ENCODE measurements at places on chromosomes 7 and 10. TPM values are rescaled to one million over a fixed set of nuclear protein-coding genes. Genes with fewer than 3 reads are reported as not detected.

DNA sequence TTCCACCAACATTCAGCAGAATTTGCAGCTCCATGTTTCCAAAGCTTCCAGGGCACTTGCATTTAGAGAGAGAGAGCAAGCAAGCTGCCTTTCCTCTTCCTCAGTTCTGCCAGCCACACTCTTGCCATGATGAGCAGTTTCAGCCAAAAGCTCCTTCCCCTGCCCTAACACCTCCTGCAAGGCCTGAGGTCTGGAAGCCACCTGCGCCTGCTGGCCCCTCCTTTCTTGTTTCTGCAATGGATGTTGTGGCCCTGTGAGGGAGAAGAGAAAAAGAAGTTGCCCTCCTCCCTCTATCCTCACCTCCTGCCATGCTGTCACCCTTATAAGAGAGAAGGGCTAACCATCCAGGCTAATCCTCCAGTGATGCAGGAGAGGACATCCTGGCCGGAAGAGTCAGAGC is 48.7 kb downstream of the IKZF1 start:
- no peak for DNase-seq

DNA sequence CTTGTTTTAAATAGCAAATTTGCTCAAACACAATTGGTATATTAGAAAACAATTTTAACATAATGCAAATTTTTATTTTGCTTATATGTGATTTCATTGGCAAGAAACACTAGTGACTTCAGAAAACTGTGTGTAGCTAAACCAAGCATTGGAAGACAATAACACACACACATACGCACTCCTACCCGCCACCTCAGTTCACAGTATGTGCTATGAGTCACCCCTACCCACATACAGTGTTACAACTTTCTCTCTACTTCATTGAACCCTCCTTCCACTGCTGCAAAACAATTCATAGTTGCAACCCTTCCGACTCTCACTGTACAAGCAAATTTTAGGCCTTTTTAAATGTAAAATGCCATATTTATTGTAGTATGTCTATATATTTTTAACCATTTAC is 119.9 kb upstream of the THSD7A start:
- DNase-seq = no peak

GRCh38 chr10:79088176-79088575 is 19.4 kb downstream of the ZMIZ1 start:
- DNase-seq = no peak

GRCh38 chr7:138470391-138471157 is 10.5 kb downstream of the TRIM24 start:
- no peak for DNase-seq

DNA sequence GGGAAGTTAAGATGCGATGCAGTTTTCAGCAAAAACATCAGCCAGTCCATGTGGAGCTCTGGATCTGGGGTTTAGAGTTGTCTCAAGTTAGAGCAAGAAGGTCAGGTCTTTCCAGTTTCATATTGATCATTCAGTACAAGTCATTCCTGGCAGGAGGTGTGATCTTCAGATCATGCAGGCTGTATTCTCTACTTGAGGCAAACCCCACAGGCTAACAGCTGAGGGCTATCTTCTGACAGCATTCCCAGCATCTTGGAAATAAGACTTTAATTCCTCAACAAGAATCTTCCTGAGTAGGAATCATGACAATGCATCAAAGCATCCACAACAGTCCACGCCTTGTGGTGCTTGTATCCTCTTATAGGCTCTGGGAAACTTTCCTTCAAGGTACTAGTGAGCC is 94.9 kb upstream of the ZNF438 start:
- DNase-seq = no peak

DNA sequence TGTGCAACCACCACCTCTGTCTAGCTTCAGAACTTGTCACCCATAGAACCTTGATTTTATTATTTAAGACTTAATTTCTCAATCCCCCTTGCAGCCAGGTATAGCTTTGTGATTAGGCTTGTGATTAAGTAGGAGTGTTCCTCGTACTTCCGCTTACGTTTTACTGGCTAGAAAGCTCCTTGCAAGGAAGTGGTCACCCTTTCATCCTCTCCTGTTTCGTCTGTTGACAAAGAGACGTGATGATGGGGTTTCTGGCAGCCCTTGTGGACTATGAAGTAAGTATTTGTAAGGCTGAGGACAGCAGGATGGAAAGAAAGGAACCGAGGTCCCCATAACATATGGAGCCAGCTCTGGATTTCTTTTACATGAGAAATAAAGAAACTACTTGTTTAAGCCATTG is 86.5 kb upstream of the KDM7A start:
- no peak for DNase-seq

- no peak for DNase-seq
These were observed 51.7 kb upstream of the NANOS1 start for GRCh38 chr10:118977835-118978234.

- no peak for DNase-seq
These were observed 264.1 kb downstream of the GRID1 start for GRCh38 chr10:86102451-86102850.

DNA sequence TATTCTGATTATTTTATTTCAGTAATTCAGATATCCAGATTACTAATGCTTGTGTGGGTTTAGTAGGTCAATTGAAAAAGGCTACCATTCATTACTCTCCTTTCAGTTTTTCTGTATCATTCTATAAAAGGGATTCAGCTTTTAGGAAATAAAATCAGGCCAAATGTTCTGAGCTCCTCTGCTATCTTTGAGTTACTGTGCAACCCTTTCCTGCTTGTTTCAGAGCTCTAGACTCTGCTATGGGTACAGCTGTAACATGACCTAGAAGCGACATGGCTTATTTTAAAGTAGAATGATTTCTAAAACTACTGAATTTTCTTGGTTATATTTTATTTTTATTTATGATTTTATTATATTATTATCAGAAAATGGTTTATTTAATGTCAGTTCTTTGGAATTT is 142.8 kb downstream of the LYZL1 start:
- DNase-seq = no peak

DNA sequence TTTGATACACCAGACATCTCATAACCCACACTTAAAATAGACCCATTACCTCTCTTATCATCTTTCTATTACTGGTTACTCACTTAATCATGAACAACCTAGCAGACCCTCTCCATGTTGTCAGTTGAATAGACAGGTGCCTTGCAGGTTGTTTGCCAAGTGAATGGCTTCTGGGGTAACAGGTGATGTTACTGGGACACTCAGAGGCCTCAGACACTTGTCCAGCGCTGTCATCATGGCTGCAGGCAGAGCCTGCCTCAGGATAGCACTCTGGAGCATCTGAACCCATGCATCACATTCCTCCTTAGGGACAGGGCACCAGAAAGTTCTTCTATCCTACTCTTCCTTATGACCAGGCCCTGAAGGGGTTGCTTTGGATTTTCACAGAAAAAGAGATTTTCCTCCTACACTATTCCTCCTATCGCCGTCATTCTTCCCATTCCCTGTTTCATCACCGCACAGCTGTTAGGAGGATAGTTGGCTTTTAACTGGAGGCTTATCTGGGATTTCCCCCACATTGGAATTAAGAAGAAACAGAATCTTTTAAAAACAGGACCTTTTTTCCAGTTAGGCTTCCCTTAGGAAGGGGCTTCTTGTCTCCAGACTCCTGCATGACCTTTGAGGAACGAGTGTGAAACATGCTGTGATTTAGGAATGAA is 182.1 kb downstream of the VTI1A start:
- no peak for DNase-seq

- DNase-seq = no peak
These were observed 341.7 kb downstream of the REEP3 start for GRCh38 chr10:63862860-63863259.

DNA sequence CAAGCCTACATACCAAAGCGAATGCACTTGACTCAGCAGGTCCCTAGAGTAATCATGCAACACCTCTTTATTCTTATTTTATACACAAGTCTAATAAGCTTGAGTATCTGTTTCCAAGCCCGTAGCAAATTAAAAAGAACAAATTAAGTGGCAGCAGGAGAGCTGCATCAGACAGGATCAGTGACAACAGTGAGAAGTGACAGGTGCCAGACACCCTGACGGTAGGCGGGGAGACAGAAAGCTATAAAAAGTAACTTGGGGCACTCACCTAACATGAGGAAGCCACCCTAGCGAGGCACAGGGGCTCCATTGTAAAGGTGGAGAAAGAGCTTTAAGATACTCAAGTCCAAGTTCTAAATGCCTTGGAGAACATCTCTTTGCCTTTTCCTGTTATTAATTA is 174.2 kb downstream of the PLXNA4 start:
- no peak for DNase-seq

DNA sequence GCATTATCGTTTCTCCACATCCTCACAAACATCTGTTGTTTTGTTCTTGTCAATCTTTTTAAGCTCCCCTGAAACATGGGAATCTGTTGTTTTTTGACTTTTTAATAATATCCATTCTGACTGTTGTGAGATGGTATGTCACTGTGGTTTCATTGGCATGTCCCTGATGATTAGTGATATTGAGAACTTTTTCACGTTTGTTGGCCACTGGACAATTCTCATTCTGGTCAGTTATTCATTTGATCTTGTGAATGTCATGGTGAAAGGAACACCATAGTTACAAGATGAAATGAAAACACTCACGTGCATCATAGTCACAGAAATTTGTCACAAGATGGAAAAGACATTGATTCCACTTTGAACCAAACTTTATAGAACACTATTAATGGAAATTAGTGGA is 20.5 kb upstream of the SGCE start:
- DNase-seq = no peak

DNA sequence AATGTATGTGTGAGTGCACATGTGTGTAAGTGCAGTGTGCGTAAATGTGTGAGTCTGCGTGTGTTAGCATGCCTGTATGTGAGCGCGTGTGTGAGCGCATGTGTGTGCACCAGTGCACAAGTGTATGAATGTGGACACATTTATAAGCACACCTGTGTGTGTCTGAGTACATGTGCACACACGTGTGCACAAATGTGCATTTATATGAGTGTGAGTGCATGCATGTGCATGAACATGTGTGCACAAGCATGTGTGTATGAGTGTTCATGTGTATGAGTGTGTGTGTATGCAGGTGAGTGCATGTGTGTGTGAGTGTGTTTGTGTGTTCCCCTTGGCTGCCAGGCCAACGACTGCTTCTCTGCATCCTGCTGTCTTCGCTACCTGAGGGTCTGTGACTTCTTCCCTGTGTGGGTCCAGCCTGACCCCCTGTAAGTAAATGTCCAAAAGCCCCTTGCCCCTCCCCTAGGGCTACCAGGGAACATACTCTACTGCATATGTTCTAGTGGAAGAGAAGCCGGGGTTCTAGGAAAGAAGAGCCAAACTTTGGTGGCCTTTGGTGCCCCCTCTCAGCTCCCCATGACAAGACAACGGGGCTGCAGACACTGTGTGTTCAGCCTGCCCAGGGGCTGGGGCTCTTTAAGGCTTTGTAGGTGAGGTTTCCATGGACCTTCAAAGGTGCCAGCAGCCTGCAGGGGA is 17.0 kb downstream of the GOLGA7B start:
- no peak for DNase-seq

- DNase-seq = no peak
These were observed 14.8 kb upstream of the CNPY1 start for GRCh38 chr7:155560982-155561686.

DNA sequence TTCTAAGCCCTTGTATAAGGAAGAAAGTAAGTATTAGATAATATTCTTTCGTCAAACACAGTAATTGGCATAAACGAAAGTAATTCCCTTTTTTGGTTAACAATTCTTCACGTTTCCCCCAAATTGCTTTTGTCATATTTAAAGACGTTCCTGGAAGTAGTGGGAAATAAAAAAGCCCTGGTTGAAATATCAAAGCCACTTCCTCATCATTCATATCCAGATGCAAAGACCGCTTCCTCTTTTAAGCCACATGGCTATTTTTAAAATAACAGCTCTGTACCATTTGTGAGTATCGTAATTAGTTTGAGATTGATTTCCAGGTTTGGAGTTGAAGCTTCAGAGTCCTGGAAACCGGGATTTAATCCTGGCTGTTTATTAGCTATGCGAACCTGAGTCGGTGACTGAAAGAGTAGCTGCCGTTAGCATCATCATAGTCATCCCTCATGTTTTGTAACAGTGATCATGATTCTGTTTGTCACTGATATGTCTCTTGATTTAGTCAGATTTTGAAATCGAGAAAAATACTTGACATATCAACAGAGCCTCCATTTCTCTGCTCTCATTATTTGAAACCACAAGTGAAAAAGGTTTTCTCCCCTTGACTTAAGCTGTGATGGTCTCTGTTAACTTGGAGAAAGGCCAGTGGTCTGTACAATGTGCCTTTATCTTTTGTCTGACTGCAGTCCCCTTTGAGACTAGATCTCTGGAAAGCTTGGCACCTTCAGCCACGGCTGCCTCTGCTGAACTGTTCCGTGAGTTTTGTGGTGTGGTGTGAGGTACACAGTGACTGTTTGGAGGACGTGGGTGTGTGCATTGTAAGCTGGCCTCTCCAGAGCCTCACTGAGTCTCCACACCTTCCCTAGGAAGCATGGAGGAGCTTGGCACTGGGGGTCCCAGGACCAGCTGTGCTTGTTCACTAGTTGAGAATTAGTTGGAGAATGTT is 18.1 kb downstream of the OPTN start:
- no peak for DNase-seq

- no peak for DNase-seq
These were observed 31.2 kb downstream of the ARMH3 start for GRCh38 chr10:102024799-102025198.

DNA sequence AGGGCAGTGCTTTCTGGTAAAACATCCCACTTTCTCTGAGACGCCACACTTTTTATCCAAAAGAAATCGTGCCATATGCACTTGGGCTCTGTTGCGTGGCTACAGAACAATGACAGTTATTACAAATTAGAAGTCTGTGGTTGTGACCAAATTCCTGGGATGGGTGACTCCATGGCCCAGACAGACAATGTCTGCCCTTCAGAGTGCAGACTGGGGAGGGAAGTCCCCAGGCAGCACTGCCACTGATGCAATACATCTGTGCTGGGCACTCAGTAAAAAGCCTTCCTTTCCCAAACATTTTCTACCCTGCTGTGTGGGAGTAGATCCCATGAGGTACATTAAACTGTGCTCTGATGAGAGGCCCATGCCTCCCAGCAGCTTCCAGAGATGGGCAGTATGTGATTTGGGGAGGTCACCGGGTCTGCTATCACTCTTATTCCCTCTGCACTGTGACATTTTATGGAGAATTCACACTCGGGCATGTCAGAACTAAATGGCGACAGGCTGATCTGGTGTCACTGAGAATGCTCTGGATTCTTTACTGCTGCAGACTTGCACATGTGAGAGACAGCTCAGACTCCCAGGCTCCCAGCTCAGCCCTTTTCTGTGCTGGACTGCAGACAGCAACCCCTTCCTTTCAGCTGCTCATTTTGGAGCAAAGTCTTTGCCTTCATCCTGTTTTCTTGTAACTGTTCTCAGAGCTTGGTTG is 243.5 kb upstream of the ZNF32 start:
- no peak for DNase-seq

The TRIM73 gene
- 1.6 TPM for total RNA-seq

The FAM25G gene
- total RNA-seq = not detected

The GPER1 gene
- 4.5 TPM for total RNA-seq

The ADRB1 gene
- total RNA-seq = 7.9 TPM

The FAM171A1 gene
- total RNA-seq = 17.4 TPM

The RASA4B gene
- 5.4 TPM for total RNA-seq

The SEMA4G gene
- 1.4 TPM for total RNA-seq

The BLVRA gene
- total RNA-seq = 60.6 TPM

The ADGRA1 gene
- total RNA-seq = not detected

Data from omental fat pad (tissue), 4 donors.